ENCODE measurements at places on chromosomes 12 and 14.

DNA sequence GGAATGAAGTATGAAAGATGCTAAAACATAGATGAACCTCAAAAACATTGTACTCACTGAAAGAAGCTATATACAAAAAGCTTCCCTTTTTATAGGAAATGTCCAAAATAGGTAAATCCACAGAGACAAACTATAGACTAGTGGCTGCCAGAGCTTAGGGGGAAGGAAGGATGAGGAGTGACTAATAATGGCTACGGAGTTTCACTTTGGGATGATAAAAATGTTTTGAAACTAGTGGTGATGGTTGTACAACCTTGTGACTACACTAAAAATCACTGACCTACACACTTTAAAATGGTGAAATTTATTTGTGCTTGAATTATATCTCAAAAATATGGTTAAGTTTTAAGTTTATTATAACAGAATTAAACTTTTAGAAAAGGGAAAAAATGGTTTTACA is 37.1 kb upstream of the AMN1 start:
- no peak for DNase-seq

- no peak for DNase-seq
Observed at GRCh38 chr14:105043641-105044040, 21.6 kb downstream of the GPR132 start.

- peak; percentile 63 for DNase-seq
Observed at GRCh38 chr12:54032627-54033100, at the start of gene HOXC5. Gene HOXC5 (plus strand): TSS chr12:54033050. CDS start chr12:54033123, 73 bp downstream.

GRCh38 chr12:20194171-20194570 is 174.2 kb upstream of the PDE3A start:
- no peak for DNase-seq

DNA sequence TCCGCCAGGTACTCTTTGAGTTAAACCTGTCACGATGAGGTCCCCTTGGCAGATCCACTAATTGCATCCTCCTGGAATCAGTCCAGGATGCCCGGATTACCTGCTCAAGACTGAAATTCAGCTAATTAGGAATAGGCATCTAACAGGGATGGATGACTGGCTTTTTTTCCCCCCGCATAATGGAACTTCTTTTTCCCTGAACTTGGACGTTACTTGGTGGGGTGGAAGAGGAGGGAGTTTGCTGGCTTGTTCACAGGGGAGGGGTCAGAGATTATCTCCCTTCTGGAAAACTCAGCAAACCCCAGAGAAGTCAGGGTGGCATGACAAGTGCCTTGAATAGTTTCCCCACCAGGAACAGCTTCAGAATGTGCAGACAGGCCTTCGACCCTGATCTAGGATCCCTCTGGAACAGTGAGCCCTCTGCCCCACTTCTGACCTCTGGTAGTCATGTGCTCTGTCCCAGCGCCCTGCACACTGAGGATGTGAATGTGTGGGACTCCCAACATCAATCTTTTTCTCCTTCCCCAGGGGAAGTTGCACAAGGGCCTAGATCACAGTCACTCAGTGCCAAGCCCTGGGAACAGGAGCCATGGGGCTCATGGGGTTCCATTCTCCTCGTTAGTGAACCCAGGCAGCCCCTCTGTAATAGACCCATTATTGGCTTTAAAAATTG is 142.5 kb downstream of the SMOC1 start:
- DNase-seq: no peak

DNA sequence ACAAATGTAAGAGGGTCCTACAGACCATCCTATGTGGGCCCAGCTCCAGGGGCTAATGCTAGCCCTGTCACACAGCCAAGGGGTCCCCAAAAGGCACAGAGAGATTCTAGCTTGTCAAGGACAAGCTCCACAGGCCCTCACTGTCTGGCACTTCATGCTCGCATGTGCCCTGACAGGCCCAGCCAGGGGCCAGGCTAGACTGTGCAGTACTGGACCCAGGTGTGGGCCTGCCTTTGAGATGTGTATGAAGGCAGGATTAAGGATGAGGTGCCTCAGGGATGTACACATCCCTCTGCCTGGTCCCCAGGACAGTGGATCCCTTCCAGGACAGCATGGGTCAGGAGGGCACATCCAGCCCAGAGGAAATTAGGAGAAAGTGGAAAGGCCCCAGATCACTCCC is 57.8 kb downstream of the VWF start:
- no peak for DNase-seq

- no peak for DNase-seq
Observed at GRCh38 chr14:56709201-56709600, 101.1 kb downstream of the OTX2 start.

- DNase-seq: peak; percentile 48
Observed at GRCh38 chr12:68559246-68559645, 51.5 kb upstream of the RAP1B start.

- DNase-seq: no peak
Observed at GRCh38 chr14:76257111-76257803, 105.5 kb downstream of the GPATCH2L start.

DNA sequence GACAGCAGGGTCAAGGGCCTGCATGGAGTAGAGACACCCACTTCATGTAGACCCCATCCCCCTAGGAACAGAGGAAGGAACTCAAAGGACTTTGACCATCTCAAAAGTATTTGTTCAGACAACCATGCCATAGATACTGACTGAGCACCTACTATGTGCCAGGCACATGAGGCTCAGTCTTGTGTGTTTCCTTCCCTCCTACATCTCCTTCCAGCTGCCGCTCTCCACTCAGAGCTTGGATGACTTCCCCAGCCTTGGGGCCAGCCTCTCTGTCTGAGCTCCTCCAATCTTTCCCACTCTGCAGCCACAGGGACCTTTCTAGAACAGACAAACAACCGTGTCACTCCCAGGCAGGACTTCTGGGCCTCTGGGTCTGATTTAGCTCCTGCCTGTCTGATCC is 2.5 kb downstream of the TRPV4 start:
- no peak for DNase-seq

DNA sequence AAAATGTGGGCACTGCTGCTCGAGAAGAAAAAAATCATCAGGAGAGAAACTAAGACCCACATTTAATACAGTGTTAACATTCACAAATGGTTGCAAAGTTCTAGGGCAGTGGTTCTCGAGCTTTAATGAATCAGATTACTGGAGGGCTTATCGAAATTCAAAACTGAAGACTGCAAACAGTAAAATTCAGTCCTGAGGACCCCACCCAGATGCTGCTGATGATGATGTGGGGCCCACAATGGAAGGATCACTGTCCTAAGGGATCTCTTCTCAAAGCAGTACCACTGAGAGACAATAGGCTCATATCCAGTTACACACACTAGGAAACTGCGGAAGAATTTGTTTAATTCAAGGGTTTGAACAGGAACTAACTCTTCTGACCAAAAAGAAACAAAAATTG is 31.4 kb downstream of the DICER1 start:
- DNase-seq: no peak

DNA sequence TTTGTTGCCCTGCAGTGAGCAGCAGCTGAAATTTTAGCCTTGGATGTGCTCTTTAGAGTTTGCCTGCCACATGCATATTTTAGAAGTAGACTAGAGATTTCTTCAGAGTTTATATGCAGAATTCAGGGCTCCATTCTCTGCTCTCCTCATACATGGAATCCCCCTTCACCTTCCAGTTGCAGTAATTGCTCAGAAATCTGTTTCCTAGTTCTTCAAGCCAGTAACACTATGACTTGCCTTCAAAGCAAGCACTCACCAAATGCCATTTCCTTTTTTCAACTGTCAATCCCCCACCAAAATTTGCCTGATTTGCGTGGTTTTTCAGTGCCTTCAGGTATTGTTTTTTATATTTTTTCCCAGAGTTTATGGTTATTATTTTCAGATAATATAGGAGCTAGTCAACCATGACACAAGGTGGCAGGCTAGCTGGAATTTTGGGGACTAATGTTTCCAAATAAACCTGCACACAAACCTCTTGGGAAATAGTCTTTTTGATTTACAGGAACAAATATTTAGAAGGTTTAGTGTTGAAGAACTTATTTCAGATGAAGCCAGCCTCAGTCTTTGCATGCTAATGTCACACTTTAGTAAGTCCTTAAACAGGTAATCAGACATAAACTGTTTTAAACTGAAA is 79.2 kb downstream of the ASCL1 start:
- DNase-seq: peak; percentile 3

- DNase-seq: no peak
Observed at GRCh38 chr14:34065690-34066391, 115.0 kb upstream of the EGLN3 start.

DNA sequence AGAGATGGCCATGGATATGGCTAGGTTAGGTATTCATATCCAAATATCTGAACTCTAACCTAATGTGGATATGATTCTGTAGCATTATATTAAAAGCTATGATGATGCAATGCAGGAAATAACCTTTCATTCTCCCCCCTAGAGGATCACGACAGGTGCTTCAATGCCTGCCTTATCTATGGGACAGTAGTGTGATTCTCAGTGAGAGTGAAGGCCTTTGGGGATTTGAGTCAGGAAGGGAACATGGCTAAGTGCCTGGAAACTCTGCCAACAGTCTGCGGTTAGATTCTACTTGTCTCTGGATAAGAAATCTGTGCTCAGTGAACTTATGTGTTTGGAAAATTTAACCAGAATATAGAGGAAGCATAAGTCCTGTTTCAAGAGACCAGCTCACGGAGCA is 81.8 kb downstream of the SLC38A1 start:
- DNase-seq: no peak

DNA sequence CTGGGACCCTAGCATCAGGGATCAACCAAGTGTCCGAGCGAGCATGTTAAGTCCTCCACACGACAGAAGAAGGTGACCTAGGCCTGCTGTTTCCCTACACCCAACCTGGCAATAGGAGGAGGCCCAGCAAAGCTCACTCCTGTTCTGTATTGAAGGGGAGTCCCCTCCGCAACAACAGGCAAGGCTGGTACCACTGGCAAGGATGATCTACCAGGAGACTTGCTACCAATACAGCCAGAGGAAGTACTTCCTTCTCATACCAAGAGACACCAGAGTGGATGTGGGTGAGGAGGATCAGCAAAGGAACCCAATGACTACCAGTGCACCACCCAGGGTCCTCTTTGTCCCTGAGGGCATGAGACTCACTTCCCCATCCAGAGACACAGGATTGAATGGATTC is 4.9 kb downstream of the KLRC1 start:
- no peak for DNase-seq

GRCh38 chr12:110079477-110080400 is 31.4 kb upstream of the C12orf76 start:
- peak; percentile 86 for DNase-seq

DNA sequence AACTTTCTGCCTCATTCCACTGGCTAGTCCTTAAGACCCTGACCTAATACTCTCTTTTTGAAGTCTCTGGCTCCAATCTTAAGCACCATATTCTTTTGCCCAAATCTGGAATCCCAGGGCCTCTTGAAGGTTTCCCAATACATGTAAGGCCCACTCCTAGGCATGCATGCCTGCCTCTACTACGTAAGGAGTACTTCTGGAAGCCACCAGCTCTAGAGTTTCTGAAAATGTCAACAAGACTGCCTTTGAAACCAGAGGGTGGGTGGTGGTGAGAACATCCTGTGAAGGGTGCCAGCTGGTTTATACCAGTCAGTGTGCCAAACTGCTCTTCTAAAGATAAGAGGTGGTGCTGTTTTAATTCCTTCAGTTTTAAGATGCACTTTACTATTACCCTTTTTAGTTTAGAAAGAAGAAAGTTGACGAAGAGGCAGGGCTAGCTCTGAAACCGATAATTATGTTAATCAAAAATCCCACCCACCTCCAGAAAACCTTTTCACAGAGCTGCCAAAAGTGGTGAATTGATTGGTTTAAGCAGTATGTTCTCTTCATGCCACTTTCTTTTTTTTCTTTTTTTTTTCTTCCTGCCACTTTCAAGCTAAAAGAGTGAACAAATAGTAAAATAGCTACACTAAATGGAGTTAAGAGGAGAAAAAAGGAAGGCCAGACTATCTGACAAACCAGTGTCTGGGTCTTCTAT is 8.7 kb upstream of the WDR89 start:
- DNase-seq: peak; percentile 62

- no peak for DNase-seq
Observed at GRCh38 chr12:113794774-113795173, 171.4 kb downstream of the RBM19 start.

GRCh38 chr12:44637875-44638274 is 238.2 kb downstream of the NELL2 start:
- DNase-seq: no peak

GRCh38 chr14:95597784-95598211 is 62.9 kb downstream of the GLRX5 start:
- no peak for DNase-seq

DNA sequence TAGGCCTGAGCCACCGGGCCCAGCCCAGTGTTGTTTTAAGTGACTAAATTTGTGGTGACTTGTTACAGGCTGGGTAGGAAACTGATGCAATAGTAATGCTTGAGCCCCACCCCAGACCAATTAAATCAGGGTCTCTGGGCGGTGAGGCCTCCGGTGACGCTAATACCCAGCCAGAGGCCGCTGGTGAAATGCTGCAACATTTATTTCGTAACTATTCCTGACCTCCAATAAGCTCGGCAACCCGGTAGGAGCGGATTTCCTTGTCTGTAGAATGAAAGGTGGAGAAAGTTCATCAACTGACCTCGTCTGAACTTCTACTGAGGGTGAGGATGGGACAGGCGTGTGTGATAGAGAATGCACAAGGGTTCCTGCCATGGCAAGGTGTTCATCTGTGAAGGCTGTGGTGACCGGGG is 42.3 kb downstream of the FZD10 start:
- no peak for DNase-seq

DNA sequence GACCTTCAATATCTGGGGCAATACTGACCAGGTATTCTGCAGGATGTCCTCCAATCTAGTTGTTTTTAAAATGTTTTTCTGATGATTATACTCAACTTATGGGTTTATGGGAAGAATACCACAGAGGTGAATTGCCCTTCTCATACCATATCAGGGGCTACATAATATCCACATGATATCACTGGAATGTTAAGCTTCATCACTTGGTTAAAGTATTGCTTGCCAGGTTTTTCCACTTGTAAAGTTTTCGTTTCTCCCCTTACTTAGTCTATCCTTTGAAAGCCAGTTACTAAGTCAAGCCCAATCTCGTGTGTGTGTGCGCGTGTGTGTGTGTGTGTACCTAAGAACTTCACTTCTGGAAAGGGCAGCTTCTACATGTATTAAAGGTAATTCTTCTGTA is 980.9 kb upstream of the FBXO33 start:
- no peak for DNase-seq

Data from activated CD4-positive, alpha-beta T cell treated with anti-CD3 and anti-CD28 coated beads, Interleukin-2, amount 50 U/mL, for 16 hours (primary cell).